ENCODE measurements at places on chromosomes 7 and 10.

GRCh38 chr7:65938336-65938895, 43.6 kb downstream of the GUSB start:
- DNase-seq = no peak

GRCh38 chr7:64877714-64878610, 25.1 kb upstream of the ZNF273 start:
- DNase-seq = no peak

DNA sequence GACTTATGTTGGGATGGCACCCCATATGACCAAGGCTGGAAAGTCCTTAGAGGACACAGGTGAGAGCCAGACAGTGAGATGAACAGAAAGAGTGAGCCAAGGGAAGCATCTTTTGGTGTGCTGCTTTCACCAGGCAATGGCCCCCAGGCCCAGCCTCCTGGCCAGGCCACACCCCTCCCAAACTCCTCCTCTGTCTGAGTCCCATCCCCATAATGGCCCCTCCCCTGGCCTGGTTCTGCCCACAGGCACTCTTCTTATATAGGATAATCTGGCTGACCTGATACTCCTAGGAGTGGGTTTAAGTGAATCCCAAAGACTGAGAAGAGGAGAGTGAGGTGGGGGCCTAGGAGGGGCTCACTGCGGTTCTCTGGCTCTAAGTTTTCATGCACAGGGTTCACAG, 252.5 kb downstream of the RPS24 start:
- no peak for DNase-seq

GRCh38 chr7:12064586-12065127, 146.4 kb upstream of the TMEM106B start:
- DNase-seq = no peak

DNA sequence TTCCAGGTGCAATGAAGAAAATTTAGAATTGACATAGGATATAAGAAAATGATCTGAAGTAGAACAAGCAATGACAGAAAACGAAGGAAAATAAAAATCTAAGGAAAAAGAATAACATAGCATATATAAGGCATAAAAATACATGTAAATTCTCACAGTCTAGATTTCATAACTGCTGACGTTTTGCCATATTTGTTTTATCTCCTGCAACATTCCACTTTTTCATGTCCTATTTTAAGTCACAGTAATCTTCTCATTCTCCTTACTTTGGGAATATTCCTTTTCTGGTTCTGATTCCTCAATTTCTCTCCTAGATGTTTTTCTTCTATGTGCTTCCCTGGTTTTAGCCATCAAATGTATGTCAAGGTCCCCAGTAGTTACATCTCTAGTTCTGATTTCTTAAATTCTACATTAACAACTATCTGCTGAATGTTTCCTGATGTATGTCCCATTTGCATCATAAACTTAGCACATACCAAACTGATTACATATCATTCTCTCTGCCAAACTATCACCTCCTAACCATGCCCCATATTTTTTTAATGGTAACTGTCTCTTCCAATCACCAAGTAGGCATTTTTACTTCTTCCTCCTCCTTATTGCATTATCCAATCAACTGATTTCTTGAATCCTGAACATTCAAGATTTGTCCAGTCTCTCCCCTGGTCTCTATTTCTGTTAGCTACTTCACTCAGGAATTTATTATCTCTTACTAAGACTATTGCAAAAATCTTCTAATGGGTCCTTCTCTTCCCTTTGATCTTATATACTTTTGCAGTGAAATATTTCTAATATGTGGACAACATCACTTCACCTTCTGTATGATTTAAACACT, 171.3 kb downstream of the DNAJC1 start:
- no peak for DNase-seq

DNA sequence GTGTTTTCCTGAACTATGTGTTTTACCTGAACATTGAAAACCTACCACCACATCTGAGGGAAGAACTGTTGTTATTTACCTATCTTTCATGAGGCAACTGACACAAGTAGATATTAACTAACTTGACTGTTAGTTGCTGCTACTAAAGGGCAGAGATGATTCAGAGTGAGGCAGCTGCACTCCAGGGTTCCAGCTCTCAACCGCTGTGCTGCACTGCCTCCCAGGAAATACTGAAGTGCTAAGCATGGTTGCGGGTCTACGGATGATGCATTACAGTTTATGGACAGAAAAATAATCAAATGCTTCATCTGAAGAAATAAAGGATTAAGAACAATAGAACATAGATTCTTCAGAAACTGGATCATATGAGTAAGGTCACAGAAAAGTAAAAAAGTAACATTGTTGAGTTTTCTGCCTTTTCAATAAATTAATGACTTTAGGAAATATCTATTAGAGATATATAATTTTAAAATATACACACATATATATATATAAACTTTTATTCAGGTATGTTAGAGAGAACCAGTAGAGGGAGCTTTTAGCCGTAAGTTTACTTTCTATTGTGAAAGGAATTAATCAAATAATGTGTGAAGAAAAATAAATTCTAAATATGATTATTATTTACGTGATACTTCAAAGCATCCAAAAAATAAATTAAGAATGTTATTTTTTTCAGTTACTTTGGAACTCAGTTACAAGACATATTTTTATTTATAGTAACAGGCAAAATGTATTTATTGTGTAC, 620.0 kb downstream of the CNTNAP2 start:
- DNase-seq = no peak

DNA sequence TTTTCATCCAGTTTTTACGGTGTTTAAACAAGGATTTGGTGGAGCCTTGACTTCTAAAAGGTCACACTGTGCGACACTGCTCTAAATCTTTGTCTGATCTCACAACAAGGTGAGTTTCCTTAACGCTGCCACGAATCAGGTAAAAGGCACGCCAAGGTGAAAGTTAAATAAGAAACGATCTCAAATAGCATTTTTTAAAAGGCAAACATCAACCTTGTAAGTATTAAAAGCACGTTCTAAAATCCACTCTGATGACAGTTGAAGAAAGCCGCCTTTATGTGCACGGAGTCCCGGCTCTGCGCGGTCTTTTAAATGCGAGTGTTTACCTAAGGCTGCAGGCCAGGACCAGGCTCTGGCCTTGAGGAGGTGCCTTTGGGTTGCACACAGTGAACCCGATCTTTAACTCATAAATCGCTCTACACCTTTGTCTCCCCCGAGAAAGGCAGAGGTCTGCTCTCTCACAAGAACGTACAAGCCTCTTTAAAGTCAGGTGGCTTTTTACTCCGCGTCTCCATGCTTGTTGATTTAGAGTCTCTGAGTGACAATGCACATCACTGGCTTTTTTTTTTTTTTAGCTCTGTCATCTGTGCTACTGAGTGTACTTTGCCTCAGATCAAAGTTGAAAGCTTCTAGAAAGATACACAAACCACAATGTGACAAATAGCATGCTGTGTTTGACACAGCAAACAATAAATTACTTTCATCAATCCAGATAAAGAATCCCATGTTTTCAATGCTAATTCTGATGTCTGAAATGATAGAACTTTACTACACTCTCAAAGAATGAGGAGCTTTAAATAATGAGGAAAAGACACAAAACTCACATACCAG, 25.9 kb upstream of the RNF32 start:
- DNase-seq = no peak

- DNase-seq = no peak
These were observed 182.9 kb downstream of the DOCK4 start for GRCh38 chr7:112023282-112023681.

- no peak for DNase-seq
These were observed 19.6 kb downstream of the EPC1 start for GRCh38 chr10:32327364-32327691.

DNA sequence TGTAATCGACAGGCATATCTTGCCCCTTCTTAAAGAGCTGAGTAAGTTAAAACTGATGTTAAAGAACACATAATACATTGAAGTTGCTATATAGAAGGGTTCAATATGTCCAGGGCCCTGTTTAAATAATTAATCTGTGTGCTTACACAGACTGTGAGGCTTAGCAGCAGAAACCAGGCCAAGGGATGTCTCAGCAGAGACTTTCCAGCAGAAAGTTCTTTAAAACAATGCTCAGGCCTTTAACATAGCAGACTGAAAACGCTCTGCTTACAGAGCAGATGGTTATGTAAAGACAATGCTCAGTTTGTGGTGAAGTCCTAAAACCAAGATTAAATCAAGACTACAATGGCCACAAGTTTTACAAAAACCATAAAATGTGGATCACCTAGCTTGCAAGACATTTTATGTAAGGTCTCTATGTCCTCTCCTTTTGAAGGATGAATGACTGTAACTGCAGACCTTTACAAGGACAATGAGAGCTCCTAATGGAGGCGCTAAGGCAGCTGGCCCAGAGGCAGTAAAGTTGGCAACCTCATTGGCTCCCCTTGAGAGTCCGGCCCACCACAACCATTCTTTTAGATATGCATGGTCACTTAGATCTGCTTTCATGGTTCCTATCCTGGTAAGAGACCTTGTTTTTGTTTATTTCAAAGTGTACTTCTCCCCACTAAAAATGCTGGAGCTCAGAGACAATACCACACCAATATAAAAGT, 56.3 kb downstream of the FZD1 start:
- no peak for DNase-seq

GRCh38 chr7:76185187-76185896, 16.4 kb upstream of the SRRM3 start:
- DNase-seq = no peak

DNA sequence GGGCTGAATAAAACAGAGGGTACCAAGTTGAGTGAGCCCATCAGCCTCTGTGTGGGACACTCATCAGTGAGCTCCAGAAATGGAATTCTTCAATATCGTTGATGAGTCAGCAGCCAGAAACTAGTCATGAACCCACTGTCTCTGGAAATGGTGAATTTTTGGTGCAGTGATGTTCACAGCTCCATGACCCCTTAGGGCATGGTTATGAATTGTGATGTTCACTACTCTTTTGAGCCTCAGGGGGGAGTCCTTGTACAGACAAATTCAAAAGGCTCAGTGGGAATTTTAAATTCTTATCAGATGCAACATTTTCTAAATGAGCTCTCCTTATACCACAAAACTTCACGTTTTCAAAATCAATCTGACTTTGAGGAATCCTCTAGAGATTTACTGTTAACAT, 335.7 kb downstream of the PHTF2 start:
- DNase-seq = no peak

DNA sequence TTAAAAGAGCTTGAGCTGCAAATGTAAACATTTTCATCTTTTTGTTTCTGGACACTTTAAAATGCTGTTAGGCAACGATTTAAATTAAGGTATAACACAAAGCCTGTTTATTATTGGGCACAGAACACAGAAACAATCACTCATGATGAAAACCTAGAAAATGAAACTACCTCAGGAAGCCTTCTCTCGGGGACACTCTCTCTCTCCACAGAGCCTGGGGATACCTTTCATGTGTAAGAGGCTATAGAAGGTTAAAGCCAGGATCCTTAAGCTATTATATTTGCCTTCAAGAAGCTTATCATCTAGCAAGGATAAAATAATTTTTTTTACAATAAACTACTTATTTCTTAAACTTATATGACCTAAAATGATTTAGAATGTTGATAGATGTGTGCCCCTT, 194.1 kb downstream of the SKAP2 start:
- DNase-seq = no peak

- no peak for DNase-seq
These were observed 182.4 kb downstream of the RAPGEF5 start for GRCh38 chr7:22174574-22174953.

DNA sequence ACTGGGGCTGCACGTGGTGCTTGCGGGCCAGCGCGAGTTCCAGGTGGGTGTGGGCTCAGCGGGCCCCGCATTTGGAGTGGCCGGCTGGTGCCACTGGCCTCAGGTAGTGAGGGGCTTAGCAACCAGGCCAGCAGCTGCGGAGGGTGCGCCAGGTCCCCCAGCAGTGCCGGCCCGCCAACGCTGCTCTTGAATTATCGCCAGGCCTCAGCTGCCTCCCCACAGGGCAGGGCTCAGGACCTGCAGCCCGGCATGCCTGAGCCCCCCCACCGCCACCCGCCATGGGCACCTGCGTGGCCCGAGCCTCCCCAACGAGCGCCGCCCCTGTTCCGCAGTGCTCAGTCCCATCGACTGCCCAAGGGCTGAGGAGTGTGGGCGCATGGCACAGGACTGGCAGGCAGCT, 185.4 kb downstream of the TPK1 start:
- DNase-seq = no peak

DNA sequence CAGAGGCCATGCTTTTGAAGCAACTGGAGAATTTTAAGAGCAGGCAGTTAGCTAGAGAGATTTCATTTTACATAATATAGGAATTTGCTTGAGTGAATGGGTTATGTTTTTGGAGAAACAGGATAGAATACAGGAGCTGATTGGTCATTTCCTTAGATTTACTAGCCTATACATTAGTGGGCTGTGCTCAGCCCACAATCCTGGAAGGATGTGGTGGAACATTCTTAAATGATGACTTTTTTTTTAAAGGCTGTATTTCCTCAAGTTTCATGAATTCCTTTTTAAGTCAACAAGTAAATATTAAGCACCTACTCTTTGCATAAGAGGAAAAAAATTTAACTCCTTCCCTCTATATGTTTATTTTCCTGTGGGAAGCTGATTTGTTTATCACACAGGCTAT, 314.4 kb upstream of the BMPER start:
- DNase-seq = no peak

- DNase-seq = no peak
These were observed 7.3 kb downstream of the UROS start for GRCh38 chr10:125815764-125816163.

DNA sequence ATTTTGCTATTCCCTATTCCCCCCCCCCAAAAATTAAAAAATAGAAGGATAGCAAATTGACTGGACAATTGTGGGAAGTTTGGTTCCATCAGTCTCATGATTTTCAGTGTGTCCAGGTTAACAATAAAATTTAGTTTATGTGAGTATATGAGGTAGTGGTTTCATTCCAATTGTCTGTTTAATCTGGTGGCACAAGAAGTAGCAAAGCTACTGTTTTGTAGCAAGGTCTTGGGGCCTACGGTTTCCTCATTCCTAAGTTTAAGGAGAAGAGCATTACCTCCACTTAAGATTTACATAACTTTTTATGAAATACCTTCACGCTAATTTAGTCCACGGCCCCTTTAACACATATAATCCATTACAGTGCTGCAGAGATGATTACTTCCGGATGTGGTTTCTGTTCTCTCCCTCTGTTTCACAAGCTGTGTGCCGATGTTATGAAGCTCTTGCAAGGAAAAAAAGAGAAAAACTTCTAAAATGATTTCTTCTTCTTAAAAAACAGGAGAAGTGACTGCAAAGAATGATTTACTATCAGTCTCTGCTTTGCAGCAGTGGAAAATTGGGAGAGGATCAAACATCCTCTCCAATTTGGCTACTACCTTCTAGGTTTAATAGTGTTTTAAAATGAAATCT, 32.7 kb upstream of the NPVF start:
- no peak for DNase-seq

DNA sequence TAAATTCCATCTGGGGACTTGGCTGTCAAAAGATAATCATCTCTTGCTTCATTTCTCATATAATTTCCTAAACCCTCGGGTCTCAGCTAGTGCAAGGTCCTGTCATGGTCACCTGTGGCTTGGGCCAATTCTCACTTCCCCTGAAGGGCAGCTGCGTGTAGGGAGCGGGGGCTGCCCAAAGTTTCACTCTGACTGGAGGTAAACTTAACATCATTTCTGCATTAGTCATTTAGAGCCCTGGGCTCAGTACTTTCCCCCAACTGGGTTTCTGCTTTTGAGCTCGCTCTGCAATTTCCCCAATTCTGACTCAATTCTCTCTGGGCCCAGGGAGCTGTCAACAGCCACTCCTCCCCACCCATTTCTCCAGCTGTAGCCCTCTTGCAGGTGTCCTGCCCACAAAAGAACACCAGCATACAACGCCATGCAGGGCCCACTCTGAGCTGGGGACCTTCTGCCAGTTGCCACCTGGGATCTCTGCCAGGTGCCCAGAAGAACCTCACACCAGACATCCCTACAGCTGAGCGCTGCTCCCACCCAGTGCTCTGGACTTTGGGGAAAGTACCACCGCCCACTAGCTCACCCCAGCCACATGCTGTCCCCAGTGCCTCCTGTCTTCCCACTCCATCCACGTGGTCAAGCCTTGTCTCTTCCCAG, 37.9 kb downstream of the VOPP1 start:
- DNase-seq = peak; percentile 65

Measured in heart left ventricle (tissue), 16 donors.